ENCODE measurements at places on chromosomes 3 and 15. TPM values are rescaled to one million over a fixed set of nuclear protein-coding genes. Genes with fewer than 3 reads are reported as not detected.

The PLA2G4D gene
- not detected for total RNA-seq

The LIPC gene
- not detected for total RNA-seq

The PLCB2 gene
- total RNA-seq: not detected

The MITF gene
- total RNA-seq: 20.7 TPM

Data from epithelial cell of alveolus of lung (primary cell).